ENCODE measurements at places on chromosomes 6 and 20. TPM values are rescaled to one million over a fixed set of nuclear protein-coding genes. Genes with fewer than 3 reads are reported as not detected.

Gene SLC22A2
- not detected for total RNA-seq

Gene SPATA2
- 15.0 TPM for total RNA-seq

Gene SCGN
- total RNA-seq: not detected

DNA sequence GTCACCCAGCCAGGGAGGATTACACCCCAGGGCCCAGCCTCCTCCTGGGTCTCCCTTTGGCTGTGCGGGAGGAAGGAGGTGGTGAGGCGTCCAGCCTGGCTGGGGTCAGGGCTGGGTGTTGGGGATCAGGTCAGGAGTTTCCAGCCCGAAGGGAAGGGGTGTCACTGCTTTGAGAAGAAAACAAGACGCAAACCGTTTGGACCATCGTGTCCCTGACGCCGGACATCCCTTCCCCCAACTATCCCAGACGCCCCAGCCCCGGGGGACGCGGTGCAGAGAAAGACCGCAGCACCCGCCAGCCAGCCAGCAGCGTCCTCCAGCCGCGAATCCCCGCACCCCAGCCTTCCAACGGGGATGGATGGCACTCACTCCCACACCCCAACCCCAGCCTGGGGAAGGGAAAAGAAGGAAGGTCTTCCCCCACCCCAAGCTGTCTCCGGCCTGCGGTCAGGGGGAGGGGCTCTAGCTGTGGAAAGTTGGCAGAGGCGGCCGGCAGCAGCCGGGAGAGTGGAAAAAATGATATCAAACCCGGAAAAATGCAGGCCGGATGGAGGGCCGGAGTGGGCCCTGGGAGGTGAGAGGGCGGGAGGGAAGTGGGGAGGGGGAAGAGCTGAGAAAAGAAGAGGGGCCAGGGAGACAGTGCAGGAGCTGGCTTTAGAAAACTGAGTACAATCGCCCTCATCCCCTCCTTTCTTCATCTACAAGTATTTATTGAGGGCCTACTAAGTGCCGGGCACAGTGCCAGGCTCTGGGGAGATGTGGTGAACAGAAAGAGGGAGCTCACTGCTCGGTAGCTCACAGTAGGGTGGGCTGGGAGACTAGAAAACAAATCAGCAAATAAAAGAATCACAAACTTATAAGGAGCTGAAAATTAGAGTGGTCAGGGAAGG, 10.6 kb downstream of the REM1 start:
- DNase-seq: no peak
- peaks cover 5% of the 10 kb centered on the region for H3K27me3 ChIP-seq
- H3K27ac ChIP-seq: no peak overlapping the region
- no peaks in the 10 kb centered on the region for H3K36me3 ChIP-seq

GRCh38 chr6:5469101-5469846, 208.0 kb downstream of the FARS2 start:
- H3K4me1 ChIP-seq: peaks cover 10% of the 10 kb centered on the region
- DNase-seq: no peak
- H3K36me3 ChIP-seq: no peaks in the 10 kb centered on the region
- no peak overlapping the region for H3K27ac ChIP-seq

DNA sequence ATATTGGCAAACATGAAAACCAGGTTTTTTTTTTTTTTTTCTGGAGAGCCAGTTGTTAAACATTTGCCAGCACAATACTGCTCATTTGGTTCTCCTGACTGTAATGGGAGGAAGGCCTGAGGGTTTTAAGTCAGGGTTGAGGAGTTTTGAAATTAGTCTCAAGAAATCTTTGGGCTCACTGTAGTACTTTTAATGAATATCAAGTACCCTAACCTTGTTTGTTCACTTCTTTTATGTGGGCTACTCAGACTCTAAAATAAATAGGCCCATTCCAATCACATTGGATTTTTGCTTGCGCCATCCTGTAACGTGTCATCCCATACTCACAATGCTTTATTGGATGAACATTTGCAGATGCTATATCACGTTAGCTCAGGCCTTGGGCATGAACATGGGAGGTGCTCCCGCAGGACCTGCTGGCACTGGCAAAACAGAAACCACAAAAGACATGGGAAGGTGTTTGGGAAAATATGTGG, 146.9 kb downstream of the DNAH8 start:
- no peaks in the 10 kb centered on the region for H3K36me3 ChIP-seq
- H3K27me3 ChIP-seq: no peaks in the 10 kb centered on the region
- H3K4me3 ChIP-seq: no peak overlapping the region
- H3K4me1 ChIP-seq: no peaks in the 10 kb centered on the region
- no peak overlapping the region for H3K27ac ChIP-seq
- DNase-seq: no peak

- no peaks in the 10 kb centered on the region for H3K36me3 ChIP-seq
- no peak overlapping the region for H3K4me3 ChIP-seq
- H3K4me1 ChIP-seq: no peaks in the 10 kb centered on the region
- H3K27me3 ChIP-seq: no peaks in the 10 kb centered on the region
- no peak for DNase-seq
- no peak overlapping the region for H3K27ac ChIP-seq
Measured at GRCh38 chr6:164996838-164997237, 312.6 kb downstream of the C6orf118 start.

GRCh38 chr20:2292416-2293110, 3.2 kb upstream of the TGM3 start:
- DNase-seq: no peak
- no peak overlapping the region for H3K4me3 ChIP-seq
- no peaks in the 10 kb centered on the region for H3K27me3 ChIP-seq

- H3K4me3 ChIP-seq: no peak overlapping the region
- H3K27ac ChIP-seq: no peak overlapping the region
- no peaks in the 10 kb centered on the region for H3K4me1 ChIP-seq
- H3K36me3 ChIP-seq: no peaks in the 10 kb centered on the region
Measured at GRCh38 chr6:46628498-46628897, 24.1 kb downstream of the CYP39A1 start.

DNA sequence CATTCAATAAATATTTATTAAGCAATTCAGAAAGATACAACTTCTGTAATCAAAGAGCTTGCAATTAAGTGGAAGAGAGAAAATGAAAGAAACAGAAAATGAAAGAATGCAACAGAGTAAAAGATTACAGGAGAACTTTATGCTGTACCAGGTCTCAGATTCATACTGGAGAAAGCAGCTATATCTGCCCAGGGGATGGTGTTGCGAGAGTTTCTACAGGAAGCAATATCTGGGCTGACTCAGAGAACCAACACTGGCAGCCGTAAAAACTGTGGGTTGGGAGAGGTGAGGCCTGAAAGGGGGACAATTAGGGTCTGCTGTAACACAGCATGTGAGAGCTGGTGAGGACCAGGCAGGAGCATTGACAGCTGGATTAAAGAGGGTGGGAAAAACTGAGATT, 256.7 kb upstream of the TCF21 start:
- no peak for DNase-seq
- H3K36me3 ChIP-seq: no peaks in the 10 kb centered on the region
- H3K4me1 ChIP-seq: no peaks in the 10 kb centered on the region
- no peak overlapping the region for H3K4me3 ChIP-seq
- no peaks in the 10 kb centered on the region for H3K27me3 ChIP-seq
